CD14-positive monocyte (primary cell): ENCODE measurements at places on chromosomes 5 and 9.

- no peak for DNase-seq
Measured at GRCh38 chr5:59061377-59061776, 478.5 kb downstream of the RAB3C start.

- no peak for DNase-seq
Measured at GRCh38 chr9:126293522-126293889, 33.1 kb upstream of the MVB12B start.

DNA sequence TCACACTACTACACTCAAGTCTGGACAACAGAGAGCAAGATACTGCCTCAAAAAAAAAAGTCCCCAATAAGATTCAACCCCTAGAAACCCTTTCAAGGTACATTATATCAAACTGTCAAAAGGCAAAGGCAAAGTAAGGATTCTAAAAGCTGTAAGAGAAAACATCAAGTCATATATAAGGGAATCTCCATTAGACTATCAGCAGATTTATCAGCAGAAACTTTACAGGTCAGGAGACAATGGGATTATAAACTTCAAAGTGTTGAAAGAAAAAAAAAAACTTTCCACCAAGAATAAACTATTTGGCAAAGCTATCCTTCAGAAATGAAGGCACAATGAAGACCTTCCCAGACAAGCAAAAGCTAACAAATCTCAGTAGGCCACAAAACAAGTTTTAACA lies 63.5 kb upstream of the DMRT1 start:
- DNase-seq: no peak

- no peak for DNase-seq
Measured at GRCh38 chr5:1759378-1759970, 40.2 kb downstream of the MRPL36 start.

DNA sequence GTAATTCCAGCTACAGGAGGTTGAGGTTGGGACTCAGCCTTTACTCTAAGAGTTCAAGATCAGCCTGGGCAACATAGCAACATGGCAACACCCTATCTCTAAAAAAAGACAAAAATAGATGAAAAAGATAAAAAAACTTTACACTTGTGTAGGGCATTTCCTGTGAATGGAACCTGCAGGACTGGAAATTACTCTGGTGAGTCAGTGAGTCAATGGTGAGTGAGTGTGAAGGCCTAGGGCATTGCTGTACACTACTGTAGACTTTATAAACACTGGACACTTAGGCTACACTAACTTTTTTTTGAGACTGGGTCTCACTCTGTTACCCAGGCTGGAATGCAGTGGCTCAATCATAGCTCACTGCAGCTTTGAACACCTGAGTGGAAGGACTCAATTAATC lies 19.5 kb upstream of the ARSI start:
- no peak for DNase-seq

DNA sequence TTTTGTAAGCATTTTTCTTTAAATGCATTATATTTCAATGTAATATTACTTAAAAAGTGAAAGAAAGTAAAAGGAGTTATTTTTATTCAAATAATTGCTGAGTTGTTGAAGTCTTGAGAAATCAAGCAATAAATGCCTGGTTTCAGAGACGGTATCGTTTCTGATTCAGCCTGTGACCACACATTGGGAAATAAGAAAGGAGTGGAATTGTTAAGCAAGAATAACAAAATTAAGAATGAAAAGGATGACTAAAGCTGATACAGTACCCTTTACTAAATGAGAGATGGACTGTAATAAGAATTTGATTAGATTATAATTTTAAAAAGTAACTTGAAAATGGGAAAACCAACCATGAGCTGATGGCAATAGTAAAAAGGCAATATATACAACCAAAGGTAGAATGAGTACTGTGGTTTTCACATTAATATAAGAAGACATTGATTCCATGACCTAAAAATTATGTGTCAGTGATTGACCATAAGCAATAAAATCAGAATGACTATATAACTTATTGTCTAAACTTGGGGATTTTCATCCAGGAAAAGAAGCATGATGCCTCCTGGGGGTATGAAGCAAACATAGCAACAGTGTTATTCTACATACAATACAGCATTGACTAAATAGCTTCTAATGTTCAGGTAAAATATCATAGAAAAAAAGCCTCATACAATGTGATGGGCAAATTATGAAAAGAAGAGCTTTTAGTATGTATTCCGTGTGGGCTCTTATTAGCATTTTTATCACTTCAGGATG lies 101.9 kb upstream of the PRDM9 start:
- DNase-seq: no peak

GRCh38 chr5:176750144-176750543 lies 60.2 kb upstream of the UNC5A start:
- DNase-seq: no peak

DNA sequence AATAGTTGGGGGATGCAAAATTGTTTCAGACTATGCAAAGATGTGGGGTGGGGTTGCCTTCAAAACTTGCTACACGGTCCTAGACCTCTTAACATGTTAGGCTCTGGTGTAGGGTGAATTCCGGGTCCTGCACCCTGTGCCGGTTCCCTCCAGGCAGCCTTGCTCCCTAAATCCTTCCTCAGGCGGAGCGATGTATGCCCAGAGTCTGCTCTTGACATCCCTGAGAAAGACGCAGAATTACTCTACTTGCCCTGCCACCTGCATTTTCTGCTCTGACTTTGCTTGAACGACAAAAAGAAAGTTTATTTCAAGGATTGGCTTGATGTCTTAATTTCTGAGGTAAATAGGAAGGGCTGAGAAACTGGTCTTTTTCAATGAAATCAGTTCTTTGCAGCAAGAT lies 691 bp downstream of the THBS4 start:
- no peak for DNase-seq

DNA sequence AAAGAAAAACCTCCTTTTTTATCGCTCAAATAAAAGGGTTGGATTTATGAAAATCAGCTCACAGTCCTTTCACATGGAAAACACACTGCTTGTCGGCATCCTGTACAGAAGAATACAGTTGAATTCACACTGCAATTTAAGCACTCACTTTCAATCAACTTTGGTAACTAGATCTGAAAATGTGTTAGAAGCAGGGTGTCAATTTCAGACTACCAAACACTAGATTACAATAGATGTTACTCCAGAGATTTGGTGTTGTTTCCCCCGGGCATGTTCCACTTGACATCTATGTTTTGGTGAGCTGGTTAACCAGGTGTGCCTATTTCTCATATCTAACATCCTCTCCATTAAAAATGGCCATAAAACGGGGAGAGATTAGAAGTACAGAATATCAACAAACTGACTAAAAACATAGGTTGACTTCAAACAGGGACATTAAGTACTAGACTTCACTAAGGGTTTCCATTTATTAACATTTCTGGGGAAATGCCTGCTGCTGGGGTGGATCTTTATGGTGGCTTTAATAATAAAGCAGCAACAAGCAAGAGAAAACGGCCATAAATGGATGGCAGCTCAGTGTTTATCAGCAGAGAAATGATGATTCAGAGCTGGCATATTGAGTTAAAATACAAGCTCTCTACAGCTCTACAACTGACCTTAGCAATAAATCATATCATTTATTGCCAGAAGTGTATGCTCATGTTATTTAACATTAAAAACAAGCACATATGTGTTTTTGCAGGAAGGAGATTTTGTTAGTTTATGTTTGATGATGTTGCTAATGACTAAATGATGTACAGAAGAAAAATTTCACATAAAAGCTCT lies 158.8 kb downstream of the SLF1 start:
- no peak for DNase-seq

- no peak for DNase-seq
Measured at GRCh38 chr9:77304543-77304942, 127.2 kb downstream of the VPS13A start.

DNA sequence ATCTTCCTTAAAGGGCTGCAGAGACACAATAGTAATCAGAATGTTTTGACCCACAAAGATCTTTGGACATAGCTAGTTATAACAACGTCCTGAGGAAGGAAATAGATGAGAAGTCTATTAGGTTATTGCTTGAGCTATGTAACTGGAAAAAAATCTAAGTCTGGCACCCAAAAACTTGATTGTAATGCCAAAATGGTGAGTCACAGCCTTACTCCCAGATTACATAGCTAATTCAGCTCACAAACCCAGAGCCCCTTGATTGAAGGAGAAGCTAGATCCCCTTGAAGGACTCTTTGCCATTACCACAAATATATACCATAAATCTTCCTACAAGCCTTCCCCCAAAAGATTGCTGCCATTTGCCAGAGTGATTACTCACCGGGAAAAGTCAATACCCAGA lies 341.8 kb upstream of the KIF2A start:
- DNase-seq: no peak

GRCh38 chr5:171409164-171410136 lies 10.0 kb upstream of the FGF18 start:
- DNase-seq: no peak

GRCh38 chr9:14198841-14199455 lies 115.0 kb downstream of the NFIB start:
- no peak for DNase-seq

GRCh38 chr5:172607213-172607793 lies 33.8 kb upstream of the NEURL1B start:
- no peak for DNase-seq

DNA sequence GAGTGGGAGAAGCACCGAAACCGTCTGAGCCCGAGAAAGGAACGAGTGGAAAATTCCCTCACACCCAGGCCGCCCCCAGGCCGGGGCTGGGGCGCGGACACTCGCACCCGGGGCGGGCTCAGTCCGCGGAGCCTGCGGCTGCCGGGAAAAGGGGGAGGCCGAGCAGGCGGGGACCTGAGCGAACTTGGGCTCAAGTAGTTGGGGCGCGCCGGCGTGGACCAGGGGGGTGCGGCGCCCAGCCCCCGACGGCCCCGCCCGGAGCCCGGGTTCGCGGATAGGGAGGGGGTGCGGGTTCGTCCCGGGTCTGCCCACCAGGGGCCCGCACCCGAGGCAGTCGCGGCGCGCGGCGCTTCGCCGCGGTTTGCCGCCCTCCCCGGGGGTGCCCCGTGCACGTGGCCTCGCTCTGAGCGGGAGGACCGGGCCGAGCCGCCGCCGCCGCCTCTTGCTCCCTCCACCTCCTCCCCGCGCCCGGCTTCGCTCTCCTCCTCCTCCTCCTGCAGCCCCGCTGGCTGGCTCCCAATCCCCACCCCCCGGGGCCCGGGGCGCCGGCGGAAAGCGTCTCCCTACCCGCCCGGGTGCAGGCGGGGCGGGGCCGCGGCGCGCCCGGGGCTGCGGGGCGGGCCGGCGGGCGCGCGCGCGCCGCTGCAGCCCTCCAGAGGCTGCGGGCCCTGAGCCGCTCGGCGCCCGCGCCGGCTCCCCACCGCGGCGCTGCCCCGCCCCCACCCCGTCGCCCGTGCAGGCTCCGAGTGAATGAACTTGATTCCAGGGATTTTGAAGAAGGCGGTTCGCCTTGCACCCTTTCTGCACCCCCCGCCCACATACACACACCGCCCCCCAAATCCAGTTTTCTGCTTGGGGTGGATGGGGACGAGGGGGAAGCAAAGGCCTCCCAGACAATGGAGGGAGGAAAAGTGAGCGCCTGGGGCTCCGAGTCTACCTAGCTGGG lies 1.3 kb upstream of the NFIB start:
- DNase-seq: no peak

- peak; percentile 92 for DNase-seq
Measured at GRCh38 chr5:95842854-95843544, 20.5 kb upstream of the GLRX start.

- peak; percentile 58 for DNase-seq
Measured at GRCh38 chr9:5489630-5490490, 20.5 kb upstream of the PDCD1LG2 start.

GRCh38 chr9:98367371-98367900 lies 112.0 kb upstream of the TBC1D2 start:
- DNase-seq: no peak

DNA sequence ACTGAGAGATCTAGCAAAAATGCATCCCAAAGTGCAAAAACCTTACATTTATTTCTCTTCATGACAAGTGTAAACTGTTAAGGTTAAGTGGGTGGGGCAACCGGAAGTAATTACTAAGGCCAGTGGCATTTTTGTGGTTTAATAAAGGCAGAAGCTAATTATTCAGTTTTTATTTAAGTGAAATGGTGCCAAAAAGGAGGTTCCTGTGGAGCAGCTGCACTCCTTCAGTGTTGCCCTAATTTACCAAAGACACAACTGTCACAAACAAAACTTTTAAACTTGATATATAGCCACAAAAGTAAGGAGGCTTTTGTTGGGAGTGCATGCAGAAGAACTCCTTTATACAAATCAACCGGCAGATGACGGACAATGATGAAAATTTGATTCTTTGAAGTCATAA lies 81.6 kb downstream of the NDUFS4 start:
- no peak for DNase-seq

DNA sequence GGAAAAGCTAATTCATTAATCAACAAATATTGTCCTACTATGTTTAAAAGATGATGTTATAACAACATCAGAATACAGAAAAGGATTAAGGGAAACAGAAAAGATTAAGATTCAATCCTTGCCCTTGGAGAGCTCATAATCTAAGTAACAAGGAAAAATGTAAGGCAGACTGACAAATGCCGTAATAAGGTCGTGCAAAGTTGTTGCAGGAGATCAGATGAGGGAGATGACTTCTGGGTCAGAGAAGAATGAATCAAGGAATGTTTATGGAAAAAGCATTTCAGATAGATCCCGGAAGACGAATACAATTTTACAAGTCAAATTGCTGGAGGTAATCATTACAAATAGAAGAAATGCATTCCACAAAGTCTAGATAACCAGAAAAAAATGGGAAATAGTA lies 6.4 kb downstream of the ADAMTS6 start:
- DNase-seq: no peak

DNA sequence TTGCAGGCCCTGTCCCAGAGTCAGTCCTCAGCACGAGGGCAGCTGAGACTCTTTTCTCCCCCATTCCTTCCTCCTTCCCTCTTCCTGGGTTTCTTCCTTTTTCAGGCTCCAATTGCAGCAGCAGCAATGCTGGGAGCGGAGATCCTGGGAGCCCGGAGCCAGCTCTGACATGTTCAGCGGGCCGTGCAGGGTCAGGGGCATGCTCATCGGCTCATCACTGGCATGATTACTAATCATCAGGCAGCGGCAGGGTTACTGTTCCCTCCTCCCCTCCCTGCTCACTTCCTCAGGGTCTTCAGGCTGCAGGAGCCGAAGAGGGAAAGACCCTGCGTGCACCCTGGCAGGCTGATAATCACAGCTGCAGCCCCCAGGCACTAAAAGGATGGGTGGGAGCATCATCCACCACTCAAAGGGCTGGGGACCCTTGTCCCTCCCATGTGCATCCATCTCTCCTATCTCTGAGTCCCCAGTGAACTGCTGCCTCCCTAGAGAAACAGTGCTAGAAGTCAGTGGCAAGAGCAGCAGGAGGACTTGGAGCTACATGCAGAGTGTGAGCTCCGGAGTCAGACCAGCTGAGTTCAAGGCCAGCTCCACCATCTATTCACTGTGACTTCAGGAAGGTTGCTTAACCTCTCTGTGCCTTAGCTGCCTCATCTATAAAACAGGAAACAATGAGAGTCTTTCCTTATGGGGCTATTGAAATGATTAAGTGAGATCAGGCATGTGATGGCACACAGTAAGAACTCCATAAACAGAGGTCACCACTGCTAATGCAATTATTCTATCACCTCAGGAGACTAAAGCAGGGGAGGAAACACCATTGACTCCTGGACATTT lies 7.8 kb upstream of the KCNIP1 start:
- DNase-seq: peak; percentile 30

DNA sequence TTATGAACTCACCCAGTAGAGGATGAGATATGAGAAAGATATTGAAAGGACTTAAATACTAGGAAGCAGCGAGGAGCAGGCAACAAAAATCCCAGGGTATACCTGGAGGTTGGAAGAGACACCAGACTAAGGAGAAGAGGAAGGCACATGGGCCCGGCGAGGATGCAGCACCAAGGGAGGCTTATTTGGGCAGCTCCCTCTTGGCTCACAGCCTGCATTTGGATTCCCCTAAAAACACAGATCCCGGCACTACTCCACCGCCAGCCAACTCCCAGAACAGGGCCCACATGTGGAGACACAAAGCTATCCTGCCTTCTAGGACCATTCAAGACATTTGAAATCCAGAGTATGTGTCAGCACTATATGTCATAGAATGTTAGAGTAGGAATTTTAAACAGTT lies 199.8 kb upstream of the FBXL7 start:
- no peak for DNase-seq
